ENCODE measurements at places on chromosomes 7 and 10. TPM values are rescaled to one million over a fixed set of nuclear protein-coding genes. Genes with fewer than 3 reads are reported as not detected.
A peak's percentile ranks its signal among the peaks of the same experiment; 100 is the strongest.

The WAC gene
- 31.1 TPM for polyA plus RNA-seq

The EXOC4 gene
- 37.3 TPM for polyA plus RNA-seq

The TFR2 gene
- 0.32 TPM for polyA plus RNA-seq

The PTPN20 gene
- 0.70 TPM for polyA plus RNA-seq

The ZNF804B gene
- polyA plus RNA-seq = not detected

The TAS2R3 gene
- polyA plus RNA-seq = not detected

The MACROH2A2 gene
- 28.9 TPM for polyA plus RNA-seq

- DNase-seq = peak; percentile 70
These were observed 1291.5 kb downstream of the TYW1 start for GRCh38 chr7:68288144-68288593.

DNA sequence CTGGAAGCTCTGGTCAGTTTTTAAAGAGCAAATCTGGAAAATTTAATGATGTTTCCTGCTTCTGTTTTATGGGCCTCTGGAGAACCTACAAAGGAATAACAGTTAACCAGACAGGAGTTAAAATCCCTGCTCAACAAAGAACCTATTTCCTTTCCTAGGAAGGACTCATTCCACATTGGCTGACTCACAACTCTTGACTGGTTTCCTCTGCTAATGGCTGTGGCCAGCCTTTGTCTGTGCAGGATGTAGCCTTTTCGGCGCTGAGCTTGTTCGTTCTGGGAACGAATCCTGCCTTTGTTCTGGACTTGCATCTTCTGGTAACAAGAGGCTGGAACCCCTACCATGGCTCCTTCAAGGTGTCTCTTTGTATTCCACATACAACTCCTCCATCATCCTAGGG, 112.8 kb upstream of the PDCD4 start:
- no peak for DNase-seq

DNA sequence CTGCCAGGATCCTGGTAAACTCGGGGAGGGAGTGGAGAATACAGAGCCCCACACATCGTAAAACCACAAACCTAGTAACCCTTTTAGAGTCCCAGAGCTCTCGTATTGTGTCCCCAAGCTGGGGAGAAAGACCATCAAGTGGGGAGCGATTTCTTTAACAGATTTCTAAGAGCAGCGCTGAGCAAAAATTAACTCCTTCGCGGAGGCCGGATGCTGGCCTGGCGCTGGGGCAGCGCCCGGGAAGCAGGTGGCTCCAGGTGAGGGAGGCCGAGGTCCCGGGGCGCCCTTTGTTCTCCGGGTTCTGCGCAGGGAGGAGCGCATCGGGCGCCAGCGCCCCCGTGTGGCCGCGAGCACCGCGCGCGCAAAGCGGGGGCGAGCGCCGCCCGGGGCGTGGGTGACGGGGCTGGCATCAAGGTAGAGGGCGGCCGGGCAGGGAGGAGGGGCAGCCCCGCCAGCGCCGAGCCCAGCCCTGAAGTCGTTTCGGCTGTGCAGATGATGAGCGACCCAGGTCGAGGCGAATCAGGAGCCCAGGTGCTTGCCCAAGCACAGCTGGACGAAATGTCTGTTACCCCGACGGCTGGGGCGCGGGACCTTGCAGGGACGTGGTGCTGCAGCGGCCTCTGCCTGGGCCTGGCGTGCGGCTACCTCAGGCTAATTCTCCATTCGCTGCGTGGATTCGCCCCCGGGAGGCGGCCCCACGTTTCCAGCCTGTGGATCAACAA, 10.4 kb upstream of the FGFR2 start:
- DNase-seq = peak; percentile 97

GRCh38 chr7:3912291-3912690, 611.2 kb downstream of the SDK1 start:
- no peak for DNase-seq

GRCh38 chr10:95467162-95467599, 94.0 kb downstream of the SORBS1 start:
- DNase-seq = peak; percentile 37

GRCh38 chr10:131134001-131134576, 177.4 kb downstream of the TCERG1L start:
- no peak for DNase-seq

GRCh38 chr7:54615537-54615936, 73.4 kb downstream of the VSTM2A start:
- no peak for DNase-seq

DNA sequence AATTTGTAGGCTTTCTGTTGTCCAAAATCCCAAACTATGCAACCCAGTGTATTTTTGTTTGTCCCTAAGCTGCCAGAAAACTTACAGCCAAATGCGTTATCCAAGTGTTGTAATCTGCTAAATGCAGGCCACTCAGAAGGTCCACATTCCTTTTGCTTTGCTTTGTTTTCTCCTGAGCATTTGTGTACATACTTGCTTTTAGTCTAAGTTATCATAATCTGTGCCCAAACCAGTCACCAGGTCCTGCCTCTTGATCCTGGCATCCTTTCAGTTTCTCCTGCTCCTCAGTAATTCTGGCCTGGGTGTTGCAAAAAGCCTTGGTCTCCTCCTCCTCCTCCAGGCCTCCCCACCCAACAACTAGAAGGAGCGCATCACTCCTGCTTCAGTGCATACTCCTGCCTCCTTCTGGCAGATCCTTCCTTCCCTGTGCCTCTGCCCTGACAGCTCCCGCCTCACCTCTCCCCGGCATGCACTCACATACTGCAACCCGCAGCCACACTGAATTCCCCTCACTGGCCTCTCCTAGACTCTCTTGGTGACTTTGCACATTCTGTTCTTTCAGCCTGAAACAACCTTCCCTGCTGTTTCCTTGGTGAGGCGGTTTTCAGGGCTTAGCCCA, 2.3 kb downstream of the DENND2A start:
- DNase-seq = no peak

DNA sequence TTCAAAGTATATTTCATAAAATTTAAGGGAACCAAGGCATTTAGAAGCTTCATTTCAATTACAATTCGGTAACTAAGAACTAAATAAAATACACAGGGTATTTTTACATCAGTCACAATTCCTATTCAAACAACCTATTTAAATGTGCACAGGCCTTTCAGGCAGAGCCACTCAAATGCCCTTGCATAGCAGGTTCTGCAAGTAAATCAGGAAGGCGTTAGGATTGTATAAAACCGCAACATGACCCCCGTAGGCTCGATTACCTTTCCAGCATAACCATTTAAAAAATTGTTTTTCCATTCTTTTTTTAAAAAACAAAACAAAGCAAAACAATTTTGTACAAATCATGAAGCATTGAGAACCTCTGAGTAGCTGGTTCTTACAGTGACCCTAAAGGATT, 289.9 kb upstream of the SP8 start:
- no peak for DNase-seq

GRCh38 chr10:5625992-5626777, 40.2 kb downstream of the ASB13 start:
- DNase-seq = no peak

GRCh38 chr7:140653319-140654108, 12.9 kb upstream of the DENND2A start:
- DNase-seq = peak; percentile 87

Data from SK-N-SH (cell line).